SW480 (cell line): ENCODE measurements at places on chromosomes 12 and 14.

DNA sequence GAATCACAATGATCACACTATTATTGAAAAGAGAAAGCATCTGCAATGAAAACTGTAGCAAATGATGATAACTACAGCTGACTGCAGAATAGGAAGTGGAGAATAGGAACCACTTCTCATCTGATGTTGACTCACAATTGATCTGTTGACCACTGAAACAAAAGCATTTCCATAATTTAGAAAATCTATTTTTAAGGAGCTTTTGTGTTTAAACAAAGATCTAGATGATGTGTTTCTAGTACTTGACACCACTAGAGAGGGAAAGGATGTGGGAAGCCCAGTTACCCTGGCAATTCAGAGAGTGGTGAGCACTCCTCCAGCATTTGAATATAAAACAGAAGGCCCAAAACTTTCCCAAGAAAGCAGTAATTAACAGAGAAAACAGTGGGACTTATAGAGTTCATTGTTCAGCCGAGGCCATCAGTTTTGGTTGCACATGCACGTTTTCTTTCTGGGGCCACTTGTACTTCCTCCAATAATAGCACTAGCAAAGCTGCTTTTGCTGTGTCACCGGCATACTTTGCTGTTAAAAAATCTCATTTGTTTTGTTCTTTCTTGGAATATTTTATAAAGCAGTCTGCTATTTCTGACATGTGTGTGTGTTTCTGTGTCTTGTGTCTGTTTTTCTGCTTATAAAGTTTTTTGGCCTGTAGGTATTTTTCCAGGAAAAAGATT, 76.1 kb upstream of the HECTD1 start:
- no peak for DNase-seq

DNA sequence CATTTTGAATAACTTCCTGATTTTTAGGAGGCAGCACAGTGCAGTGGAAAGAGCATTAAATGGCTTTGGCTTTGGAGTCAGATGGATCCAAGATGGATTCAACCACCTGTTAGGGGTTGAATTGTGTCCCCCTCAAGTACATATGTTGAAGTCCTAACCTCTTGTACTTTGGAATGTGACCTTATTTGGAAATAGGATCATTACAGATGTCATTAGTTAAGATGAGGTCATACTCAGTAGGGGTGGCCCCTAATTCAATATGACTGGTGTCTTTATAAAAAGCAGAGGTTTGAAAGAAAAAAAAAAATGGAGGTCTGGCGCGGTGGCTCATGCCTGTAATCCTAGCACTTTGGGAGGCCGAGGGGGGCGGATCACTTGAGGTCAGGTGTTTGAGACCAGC, 18.8 kb downstream of the ATP5MC2 start:
- DNase-seq, result no peak

DNA sequence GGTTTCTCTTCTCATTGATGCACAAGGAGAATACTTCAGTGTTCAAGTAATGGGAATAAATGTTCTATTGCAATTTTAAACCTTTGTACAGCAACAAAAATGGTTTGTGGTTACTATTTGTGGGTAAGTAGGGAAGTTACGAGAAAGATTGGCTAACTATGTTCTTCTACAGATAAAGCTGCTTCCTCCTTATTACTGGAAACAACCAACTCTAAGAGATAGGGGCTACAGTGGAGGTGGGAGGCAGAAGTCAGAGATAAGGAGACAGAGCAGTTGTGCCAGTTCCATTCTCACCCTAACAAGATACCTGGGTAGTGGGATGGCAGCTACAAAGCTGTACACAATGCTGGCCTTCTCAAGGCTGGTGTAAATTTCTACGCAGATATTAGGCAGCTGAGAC, 16.2 kb downstream of the NOXRED1 start:
- no peak for DNase-seq

DNA sequence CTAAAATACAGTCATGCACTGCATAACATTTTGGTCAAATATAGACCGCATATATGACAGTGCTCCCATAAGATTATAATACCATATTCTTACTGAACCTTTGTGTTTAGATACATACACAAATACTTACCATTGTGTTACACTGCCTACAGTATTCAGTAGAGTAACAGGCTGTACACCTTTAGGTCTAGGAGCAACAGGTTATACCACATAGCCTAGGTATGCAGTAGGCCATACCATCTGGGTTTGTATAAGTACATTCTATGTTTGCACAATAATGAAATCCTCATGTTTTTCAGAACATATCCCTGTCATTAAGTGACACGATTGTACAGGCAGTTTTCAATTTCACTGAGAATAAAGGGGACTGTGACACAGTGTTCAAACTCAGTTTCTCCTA, 22.3 kb downstream of the KDM5A start:
- no peak for DNase-seq

- no peak for DNase-seq
Observed at GRCh38 chr14:44135972-44136371, 371.1 kb downstream of the FSCB start.

DNA sequence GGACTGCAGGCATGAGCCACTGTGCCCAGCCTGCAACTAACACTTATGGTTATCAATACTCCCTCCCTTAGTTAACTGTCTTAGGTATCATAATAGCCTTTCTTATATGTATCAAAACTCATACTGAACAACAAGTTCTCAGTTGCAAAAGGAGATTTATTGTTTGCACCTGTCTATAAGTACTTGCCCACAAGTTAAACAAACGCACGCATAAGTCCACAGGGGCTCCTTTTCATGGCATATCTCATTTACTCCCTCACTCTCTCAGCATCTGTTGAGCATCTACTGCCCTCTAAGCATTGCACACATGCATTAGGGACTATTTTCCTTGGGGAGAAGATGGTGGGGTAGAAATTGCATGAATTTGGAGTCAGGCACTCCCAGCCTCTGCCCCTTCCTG, 46.7 kb upstream of the CORO1C start:
- no peak for DNase-seq

DNA sequence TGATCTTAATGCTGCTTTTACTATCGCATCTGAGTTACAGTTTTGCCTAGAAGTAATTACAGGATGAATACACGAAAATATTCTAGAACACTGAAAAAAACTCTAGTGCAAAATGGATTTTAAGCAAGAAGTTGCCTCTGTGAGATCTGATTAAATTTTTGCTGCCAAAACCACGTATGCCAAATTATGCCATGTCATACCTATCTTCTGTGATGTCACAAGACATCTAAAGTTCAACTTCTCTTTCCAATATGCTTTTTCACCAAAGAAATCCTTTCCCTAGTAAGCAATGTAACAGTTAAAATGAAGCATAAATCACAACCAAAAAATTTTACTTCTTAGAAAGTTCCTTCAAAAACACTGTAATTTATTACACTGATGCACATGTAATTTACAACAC, 39.6 kb downstream of the HECTD4 start:
- no peak for DNase-seq

- DNase-seq, result no peak
Observed at GRCh38 chr12:75606151-75606550, 94.7 kb upstream of the KRR1 start.

DNA sequence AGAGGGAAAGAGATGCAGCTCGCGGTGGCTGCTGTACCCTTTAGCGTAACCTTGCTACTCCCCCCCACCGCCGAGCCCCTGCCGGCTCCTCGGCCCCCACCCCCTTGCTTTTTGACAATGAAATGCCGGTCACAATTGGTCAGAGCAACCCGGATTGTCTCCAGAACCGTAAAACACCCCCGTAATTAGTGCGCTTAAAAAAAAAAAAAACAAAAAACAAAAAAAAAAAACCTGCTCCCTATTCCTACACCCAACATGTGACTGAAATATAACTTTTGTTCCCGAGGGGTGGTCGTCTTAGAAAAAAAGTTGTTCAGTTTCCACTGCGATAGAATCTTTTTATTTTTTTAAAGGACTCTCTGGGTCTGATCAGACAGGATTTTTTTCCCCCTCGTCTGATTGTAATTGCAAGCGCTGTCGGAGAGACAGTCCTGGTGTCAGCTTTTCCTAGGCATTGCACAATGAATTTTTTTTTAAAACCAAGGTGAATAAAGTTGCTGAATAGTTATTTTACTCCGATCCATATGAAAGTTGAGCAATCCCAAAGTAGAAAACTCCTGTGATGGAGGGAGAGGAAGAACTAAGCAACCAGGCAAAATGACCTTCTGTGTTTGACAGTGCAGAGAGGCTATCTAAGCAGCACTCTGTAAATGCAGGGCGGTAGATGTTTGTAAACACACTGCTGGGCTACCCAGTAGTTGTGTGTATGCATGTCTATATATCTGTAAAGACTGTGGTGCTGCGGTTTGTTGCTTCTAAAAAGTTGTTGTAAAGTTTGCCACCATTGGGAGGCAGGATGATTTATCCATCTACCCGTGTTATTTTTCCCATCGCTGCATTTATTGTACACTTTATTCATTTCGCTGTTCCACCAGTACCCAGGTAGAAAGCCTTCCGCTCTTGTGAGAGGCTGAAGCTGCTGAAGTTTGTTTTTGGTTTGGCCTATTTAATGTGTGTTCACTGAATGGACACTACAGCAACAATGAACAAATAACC, 1.1 kb downstream of the ETV6 start:
- DNase-seq, result peak; percentile 75

DNA sequence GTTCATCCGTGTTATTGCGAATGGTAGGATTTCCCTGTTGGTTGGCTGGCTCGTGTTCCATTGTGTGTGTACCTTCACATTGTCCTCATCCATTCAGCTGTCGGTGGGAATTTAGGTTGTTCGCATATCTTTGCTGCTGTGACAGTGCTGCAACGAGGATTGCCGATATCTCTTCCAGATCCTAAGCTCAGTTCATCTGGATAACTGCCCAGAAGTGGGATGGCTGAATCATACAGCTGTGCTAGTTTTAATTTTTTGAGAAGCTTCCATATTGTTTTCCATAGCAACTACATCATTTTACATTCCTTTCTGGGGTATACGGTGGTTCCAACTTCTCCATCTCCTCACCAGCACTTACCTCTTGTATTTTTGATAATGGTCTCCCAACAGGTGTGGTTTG, 292.8 kb upstream of the SFSWAP start:
- DNase-seq, result no peak

DNA sequence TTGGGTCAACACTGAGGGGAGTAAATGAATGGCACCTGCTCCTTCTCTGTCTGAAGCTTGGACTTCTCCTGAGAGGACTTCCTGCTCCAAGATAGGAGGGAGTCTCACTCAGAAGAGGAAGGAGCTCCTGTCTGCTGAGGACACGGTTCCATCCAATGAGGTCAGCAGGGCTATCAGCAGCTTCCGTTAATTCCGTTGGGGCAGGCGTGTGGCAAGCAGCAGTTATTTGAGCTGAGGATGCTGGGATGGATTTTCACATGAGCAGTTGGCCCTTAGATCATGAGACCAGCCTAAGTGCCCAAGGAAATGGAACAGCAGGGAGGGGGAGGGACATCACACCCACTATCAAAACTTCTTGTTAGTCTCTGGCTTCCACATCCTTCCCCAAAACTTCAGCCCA, 159.0 kb upstream of the PZP start:
- no peak for DNase-seq

GRCh38 chr14:28754209-28754985, 12.2 kb upstream of the FOXG1 start:
- DNase-seq, result peak; percentile 23

GRCh38 chr14:52299692-52300278, 14.3 kb upstream of the PTGER2 start:
- peak; percentile 38 for DNase-seq

DNA sequence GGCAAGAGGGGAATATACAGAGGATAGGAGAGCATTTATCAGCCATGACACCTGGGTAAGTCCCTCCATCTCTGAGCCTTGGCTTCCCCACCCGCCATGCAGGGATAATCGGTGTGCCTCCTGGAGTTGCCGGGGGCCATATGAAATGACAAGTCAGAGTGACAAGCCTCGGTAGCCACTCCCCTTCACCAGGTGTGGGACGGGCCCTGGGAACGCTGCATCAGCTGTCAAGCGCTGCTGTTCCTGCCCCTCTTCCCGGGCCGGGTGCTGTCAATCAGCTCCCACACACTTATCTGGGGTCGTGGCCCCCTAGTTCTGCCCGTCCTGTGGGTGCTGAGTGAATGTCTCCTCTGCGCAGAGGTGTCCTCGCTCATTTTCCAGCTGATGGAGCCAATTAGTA, 57.2 kb downstream of the MVK start:
- no peak for DNase-seq

GRCh38 chr12:69996241-69996640, 171.2 kb downstream of the MYRFL start:
- no peak for DNase-seq

DNA sequence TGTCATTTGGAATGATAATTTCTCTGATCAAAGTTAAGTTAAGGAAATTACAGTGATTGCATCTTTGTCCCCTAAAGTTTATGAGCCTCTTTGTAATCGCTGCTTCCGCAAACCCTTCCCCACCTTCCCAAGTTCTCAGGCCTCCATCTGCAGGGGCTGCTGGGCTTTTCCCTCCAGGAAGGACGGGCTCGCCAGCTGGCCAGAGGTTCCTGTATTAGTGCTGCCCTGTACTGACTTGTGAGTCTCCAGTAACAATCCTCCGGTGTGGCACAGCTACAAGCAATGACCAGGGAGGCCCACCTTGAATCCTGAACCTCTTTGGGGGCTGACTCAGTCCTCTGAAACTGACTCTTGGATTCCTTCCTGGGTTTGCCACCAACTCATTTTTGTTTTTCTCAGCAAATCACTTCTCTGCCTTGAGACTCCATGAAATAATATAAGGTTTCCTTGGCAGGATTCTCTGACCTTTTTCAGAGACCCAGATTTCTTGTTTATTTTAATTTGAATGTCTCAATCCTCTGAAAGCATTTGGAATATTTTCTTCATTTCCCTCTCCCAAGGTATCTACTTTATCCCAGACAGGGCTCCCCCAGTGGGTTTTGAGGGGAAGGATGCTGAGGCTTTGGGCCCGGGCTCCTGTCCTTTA, 398.6 kb downstream of the ZFP36L1 start:
- DNase-seq, result no peak

DNA sequence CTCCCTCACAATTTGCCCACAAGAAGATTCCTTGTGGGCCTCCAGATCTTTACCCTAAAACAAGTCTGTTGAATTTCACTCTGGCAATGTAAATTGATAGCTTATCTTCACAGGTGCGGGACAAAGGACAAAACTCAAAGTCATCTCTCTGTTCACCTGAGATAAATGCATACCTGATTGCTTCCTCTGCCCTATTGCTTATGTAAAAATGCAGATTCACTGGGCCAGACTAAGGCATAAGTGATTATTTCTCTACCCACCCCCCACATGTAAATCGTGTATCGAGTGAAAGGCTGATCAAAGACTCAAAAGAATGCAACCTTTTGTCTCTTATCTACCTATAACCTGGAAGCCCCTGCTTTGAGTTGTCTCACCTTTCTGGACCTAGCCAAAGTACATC, 316.8 kb downstream of the SSPN start:
- DNase-seq, result no peak

GRCh38 chr12:17652436-17652835, 437.6 kb downstream of the RERGL start:
- no peak for DNase-seq

DNA sequence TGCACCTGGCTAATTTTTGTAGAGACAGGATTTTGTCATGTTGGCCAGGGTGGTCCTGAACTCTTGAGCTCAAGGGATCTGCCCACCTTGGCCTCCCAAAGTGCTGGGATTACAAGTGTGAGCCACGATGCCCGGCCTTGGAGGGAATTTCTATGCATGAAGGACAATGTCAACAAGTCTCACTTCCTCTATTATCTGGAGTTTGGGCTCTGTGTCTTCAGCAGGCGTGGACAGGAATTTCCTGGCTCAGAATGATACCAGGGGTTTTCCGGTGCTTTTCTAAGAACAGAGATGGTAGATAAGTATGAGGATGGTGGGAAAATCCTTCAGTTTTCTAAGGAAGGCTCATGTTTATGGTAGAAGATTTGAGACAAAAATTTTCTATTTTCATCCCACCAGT, 75.0 kb upstream of the CCDC60 start:
- DNase-seq, result no peak
